ENCODE measurements at places on chromosomes 3 and 15.

GRCh38 chr3:10945683-10946287, 46.8 kb upstream of the SLC6A1 start:
- peak; percentile 70 for DNase-seq

GRCh38 chr3:118347396-118348168, 687.1 kb downstream of the IGSF11 start:
- no peak for DNase-seq

GRCh38 chr3:172228036-172228415, 188.6 kb downstream of the FNDC3B start:
- no peak for DNase-seq

- DNase-seq = no peak
Observed at GRCh38 chr3:106290304-106290997, 421.6 kb upstream of the CBLB start.

GRCh38 chr15:63192619-63193206, 3.3 kb downstream of the RAB8B start:
- no peak for DNase-seq

DNA sequence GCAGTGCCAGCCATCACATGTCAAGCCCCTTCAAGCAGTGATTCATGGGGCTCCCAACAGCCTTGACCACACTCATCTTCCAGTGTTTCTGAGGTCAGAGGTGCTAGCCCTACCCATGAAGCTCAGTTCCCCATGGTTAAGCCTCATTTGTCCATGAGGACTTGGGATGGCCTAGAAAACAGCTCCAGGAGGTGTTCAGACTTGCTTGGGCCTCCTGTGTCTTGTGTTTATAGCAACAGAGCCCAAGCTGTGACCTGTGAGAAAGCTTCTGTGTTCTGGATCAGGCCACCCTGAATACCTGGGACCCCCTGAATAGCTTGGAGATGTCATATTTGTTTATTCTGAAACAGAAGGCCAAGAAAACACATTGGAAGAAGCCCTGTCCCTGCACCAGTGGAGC, 36.7 kb downstream of the LARP6 start:
- DNase-seq = no peak

GRCh38 chr15:99911816-99912215, 178.6 kb upstream of the LYSMD4 start:
- DNase-seq = no peak

GRCh38 chr15:45386420-45386819, 8.1 kb upstream of the GATM start:
- peak; percentile 78 for DNase-seq

GRCh38 chr3:97711654-97712053, 52.9 kb upstream of the ARL6 start:
- DNase-seq = no peak

DNA sequence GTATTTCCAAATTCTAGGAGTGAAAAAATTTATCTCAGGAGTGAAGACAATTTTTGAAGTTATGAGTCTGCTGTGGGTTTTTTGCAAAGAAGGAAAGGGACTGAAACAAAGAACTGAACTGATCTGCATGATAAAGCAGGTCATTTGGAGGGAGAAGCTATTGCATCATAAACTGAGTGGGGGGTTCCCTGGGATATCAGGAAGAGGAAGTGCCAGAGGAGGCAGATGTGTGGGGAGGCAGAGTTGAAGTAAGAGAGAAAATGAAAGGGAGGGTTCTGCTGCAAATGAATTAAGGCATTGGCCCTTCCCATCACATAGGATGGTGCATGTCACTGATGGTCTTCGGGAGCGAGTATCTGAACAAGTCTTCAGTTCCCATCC, 379.2 kb downstream of the VPS13C start:
- no peak for DNase-seq

- DNase-seq = no peak
Observed at GRCh38 chr3:151219056-151219455, 16.0 kb upstream of the GPR171 start.

DNA sequence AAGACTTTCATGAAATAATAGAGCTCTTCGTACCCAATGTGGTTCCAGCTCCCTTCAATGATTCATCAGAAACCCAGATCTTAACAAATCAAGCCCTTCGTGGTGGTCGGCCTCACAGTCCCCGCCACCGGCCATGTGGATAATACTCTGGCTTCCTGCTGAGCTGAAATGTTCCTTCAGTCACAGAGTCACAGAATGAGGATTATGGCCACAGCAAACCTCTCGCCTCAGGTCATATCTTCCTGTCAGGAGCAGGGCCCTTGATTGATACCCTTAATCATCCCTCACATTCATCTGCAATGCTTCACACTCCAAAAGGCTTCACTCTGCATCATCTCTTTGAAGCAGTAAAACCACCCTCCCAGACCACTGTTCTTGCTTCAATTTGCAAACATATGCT, 452.6 kb downstream of the OCA2 start:
- no peak for DNase-seq

DNA sequence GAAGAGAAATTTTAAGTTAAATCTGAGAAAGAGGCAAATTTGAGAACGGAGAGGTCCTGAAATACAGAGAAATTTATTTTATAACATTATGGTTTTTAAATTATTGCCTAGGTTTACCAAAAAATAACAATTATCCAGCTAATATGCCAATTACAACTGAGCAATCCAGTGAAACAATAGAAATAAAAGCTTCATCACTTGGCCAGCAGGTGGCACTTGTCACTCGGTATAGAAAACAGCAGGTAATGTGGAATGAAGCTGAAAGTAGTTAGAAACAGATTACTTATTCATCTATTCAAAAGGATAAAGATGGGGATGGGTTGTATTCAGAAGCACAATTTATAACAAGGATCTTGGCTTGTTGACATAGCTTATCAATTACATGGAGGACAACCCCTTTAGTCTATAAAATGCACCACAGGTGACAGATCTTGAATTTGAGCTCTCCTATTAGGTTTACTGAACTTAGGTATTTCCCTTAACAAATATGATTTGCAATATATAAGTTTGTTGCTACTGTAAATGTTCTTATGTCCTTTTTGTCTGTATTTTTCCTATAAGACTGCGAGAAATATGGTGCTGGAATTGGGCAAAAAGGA, 70.1 kb upstream of the GUCA1C start:
- DNase-seq = peak; percentile 67

DNA sequence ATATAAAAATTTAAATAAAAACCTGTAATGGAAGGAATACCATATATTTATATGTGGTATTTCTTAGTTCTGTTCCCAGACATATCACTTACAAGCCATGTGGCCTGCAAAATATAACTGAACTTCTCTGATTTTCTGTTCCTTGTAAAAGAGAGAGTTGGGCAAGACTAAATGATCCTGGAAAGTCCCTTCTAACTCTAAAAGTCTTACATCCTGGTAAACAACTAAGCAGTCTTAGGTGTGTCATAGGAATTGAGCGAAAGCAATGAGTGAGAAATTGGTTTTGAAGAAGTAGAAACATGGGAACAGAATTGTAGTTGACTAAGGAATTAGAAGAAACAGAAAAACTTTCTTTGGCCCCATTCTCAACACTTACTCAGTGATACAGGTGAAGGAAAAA, 25.3 kb upstream of the IL20RB start:
- DNase-seq = peak; percentile 43

DNA sequence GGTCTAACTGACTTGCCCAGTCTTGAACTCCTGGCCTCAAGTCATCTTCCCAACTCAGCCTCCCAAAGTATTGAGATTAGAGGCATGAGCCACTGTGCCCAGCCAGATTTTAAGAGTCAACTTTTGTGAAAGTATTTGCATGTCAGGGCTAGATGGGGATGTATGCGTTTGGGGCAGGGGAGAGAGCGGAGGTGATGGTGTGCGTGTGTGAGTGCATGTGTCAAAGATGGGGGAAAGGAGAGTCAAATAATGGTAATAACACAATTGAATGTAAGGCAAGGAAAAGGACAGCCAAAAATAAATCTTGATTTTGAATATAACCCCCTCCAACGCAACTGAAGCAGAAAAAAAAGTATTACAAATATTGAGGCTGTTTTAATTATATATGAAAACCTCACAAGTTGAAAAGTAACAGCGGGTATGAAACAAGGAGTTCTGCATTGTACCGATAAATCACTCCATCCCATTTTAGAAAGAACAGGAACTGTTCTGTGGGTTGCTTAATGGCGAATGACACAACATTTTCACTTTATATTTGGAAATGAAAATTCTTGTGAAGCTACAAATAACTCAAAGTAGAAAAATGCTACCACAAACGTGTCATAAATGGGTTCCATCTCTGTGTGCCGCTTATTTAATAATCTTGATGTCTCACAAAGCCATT, 29.9 kb upstream of the LDHAL6B start:
- no peak for DNase-seq

DNA sequence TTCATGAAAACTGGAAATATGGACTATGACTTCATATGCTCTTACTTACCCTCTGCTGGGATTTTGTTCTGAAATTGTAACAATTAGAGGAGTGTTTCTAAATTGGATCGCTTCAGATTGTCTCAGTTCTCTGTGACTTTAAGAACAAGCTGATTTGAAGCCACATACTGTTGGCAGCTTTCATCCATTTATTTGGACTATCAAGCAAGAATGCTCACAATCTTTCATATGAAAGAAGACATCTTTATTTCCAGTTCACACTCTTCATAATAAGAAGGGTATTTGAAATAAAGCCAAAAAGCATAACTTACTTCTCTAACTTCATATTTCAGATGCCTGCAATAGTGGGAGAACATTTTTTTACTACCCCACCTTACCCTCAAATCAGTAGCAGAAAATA, 491.6 kb upstream of the TPRG1 start:
- no peak for DNase-seq

DNA sequence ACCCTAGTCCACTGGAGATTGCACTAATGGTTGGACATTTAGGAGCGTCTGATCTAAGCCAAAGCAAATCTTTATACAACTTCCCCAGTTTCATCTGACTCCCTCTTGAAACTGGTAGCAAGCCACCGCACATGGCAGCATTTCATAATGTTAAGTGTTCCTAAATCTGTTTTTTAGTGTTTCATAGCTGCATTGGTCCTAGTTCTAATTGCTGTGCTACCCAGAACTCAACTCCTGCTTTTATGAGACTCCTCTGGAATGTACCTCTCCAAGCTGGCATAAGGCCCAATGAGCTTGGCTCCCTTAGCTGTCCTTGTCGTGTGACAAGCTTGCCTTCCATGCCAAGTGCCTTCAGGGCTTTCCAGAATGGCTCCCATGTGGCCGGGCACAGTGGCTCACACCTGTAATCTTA, 65.3 kb upstream of the FLNB start:
- no peak for DNase-seq
